ENCODE measurements at places on chromosomes 1 and 21.

GRCh38 chr1:62325081-62325480, 5.8 kb upstream of the KANK4 start:
- no peak for DNase-seq

DNA sequence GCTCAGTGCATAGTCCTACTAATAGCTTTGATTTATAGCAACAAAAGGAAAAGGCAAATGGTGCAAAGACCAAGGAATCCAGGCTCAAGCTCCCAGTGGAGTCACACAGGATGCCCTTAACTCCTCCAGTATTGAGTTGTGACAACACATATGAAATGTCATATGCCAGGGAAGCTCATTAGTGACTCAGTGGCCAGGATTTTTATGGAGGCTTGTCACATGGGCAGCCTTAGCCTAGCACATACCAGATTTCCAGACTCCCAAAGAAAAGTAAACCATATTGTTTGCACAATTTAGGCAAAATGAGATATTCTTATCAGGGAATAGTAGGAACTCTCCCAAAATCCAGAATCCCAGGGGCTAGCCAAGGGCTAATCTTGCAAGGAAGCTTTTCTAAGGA, 129.2 kb downstream of the MAGI3 start:
- no peak for DNase-seq

DNA sequence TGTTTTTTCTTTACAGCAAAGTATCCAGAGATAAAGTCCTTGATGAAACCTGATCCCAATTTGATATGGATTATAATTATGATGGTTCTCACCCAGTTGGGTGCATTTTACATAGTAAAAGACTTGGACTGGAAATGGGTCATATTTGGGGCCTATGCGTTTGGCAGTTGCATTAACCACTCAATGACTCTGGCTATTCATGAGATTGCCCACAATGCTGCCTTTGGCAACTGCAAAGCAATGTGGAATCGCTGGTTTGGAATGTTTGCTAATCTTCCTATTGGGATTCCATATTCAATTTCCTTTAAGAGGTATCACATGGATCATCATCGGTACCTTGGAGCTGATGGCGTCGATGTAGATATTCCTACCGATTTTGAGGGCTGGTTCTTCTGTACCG, 6.5 kb downstream of the DEGS1 start:
- no peak for DNase-seq

GRCh38 chr1:79232818-79233217, 226.3 kb upstream of the ADGRL4 start:
- no peak for DNase-seq

DNA sequence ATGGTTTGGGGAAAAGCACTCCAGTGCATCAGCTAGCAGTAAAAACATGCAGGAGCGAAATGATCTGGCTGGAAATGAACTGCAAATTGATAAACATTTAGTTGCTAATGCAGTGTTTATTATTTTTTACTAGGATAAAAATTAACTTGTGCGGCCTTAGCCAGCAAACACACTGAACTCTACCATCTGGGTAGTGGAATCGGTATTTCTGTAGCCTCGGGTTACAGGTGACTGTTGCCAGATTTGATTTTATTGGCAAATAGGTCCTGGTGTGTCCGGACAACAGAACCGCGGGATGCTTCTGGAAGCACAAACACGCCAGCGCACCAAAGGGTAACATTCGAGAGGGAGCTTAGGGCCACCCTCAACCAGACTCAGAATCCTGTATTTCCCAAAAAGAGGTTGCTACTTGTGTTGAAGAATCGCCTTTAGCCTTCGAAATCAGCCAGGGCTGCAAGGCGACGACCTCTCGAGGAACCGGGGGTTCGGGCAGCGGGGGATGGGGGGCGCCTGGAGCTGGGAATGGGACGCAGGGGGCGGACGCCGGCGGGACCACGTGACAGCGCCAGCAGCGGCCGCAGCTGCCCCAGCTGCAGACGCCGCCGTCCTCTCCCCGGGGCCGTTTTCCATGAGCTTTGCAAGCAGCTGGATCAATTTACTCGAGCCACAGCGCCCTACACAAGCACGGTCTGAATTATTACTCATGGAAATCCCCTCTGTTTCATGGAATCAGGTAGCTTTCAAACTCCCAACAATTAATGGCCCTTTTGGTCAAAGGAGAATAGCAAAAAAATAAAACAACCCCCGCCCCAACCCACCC, 158.8 kb downstream of the TOMM20 start:
- DNase-seq: no peak

DNA sequence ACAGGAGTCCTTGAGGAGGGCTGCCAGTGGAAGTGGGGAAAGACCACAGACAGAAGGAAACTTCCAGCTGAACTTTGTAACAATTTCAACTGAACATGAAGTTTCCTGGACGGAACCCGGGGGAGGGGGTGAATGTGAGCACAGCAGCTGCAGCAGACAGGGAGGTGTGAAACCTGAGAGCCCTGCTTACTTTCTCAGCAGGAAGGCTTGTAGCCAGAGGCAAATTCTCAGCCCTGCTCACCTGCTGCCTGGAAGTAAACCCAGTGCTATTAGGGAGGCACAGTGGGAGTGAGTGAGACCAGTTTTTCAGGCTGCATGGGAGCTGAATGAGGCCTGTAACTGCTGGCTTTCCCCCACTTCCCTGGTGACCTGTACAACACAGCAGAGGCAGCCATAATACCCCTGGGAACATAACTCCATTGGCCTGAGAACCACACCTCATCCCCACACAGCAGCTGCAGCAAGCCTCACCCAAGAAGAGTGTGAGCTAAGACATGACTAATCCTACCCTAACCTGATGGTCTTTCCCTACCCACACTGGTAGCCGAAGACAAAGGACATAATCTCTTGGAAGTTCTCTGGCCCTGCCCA, 9.6 kb upstream of the SPRR2F start:
- DNase-seq: no peak

DNA sequence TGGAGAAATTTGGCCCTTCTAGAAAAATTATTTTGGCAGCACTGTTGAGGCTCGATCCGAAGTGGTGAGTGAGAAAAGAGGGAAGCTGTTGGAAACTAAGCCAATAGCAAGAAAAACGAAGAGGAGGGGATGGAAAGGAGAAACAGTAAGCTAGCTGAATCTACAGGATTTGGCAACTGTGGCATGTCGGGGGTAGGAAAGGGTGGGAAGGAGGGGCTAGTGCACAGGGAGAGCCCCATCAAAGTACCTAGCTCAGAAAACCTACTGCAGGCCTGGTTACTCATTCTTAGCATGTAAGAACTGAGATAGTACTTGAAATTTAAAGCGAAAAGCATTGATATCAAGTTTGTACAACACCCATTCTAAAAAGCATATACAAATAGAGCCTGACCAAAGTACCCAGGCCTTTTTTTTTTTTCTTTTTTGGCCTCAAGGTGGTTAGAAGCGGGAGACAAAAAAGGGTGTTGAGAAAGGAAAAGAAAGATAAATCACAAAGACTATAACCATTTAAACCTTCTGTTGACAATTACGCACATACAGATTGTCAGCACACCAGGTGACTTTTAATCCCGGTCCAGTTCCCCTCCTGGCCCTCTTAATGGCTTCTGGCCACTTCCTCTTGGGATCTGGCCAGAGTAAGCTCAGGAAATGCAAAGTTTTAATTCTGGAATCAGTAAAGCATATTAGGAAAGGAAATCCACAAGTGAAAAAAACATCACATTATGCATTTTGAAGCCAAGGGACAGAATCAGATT, 50.4 kb downstream of the SLC16A1 start:
- DNase-seq: no peak

DNA sequence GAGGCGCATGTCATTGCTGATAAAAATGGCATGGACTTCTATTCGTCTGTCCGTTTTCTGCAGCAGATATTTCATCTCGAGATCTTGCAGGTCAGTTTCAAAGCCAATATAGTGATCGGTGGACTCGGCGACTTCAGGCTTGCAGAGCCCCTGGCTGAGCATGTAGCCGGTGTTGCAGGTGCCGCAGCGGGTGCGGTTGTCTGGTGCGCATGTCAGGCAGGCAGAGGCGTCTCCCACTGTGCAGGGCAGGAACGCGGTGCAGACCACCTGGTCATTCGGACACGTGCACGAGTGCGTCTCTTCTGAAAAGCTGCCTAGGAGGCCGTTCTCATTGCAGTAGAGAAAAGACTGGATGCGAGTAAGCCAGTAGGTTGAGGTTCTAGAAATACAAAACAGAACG, 378.9 kb downstream of the BRINP3 start:
- DNase-seq: no peak

DNA sequence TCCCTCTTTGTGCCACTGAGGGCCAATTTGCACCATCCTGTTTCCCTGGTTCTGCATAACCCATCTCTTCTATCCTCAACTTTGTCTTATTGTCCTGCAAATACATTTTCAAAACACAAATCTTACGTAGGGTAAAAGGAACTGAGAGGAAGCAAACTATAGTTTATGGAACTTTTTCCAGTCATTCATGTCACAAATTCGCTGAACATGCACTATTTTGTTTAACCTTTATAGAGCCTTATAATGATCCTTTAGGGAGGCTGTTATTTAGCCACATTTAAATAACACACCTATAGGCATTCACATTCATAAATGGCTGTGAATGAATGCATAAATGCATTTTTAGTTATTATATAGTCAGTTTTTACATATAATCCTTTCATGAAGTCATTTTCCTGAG, 85.0 kb downstream of the PLPPR5 start:
- no peak for DNase-seq

GRCh38 chr1:26288311-26288941, 8.5 kb downstream of the SH3BGRL3 start:
- no peak for DNase-seq

- peak; percentile 3 for DNase-seq
These were observed 89.8 kb downstream of the KIF14 start for GRCh38 chr1:200530623-200531261.

DNA sequence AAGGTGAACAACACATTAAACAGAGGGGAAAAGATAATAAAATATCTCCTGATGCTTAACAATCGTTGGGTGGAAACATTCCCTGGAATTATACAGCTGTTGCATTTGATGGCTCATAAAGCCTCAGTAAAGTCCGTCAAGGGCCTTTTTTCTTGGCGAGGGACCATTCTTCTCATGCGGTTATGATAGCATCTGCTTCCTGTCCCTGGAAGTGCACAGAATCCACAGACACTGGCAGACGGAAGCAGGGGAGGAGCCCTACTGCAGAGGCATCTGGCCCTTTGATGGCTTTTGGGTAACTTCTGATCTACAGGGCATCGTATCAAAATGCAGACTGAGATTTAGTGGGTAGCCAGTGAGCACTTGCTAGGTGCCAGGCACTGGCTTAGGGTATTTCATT, 286.9 kb downstream of the KIF26B start:
- DNase-seq: no peak

DNA sequence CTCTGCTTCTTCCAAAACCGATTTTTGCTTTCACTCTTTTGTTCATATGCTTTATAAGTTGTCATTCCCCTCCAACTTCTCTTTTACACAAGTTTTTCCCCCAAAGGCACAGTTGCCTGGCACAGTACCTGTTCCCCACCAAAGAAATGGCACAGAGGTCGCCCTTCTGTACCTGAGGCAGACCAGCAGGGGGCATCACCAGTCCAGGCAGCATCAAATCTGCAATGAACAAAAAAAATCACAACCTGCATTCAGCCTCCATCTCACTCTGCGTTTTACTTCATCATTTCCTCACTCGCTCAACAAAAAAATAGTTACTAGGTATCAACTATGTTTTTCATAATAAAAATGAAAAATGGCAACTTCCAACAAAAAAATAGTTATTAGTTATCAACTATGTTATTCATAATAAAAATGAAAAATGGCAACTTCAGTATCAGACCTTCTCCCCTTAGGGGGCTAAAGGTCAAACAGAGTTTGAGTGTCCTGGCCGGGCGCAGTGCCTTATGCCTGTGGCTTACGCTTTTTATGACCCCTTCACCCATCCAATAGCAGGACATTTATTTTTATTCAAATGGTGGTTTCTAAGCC, 4.1 kb downstream of the EIF2D start:
- no peak for DNase-seq

GRCh38 chr21:26784974-26785373, 60.2 kb downstream of the ADAMTS1 start:
- no peak for DNase-seq

DNA sequence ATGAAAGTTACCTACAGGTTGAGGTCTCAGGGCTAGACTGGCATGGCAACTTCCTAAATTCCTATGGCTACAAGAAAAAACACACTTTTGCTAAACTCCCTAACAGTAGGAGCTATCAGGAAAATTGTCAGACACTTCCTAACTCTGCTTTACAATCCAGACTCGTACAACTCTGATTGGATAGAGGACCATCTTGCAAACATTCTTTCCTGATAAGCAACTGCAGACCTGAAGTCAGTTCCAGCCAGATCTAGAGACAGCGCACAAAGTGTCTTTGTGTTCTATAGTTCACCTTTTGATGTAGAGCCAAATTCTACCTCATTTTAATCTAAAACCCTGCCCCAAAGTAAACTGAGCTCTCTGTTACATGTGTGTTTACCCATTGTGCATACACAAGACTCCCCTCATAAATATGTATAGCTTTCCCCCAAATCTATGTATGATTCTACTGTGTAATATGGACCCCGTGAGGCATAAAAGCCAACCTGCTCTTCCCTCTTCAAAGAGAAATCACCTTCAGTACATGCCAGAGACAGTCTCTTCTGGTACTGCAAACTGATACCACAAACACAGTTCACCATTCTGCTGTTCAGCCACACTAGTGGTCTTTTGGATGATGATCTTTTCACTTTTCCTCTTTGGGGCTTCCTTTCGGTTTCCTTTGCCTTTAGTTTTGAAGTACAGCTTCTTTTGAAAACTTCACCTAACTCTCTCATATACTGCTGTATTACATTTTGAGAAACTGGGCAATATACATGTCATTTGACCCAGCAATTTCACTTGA, 21.7 kb downstream of the ZP4 start:
- DNase-seq: no peak

DNA sequence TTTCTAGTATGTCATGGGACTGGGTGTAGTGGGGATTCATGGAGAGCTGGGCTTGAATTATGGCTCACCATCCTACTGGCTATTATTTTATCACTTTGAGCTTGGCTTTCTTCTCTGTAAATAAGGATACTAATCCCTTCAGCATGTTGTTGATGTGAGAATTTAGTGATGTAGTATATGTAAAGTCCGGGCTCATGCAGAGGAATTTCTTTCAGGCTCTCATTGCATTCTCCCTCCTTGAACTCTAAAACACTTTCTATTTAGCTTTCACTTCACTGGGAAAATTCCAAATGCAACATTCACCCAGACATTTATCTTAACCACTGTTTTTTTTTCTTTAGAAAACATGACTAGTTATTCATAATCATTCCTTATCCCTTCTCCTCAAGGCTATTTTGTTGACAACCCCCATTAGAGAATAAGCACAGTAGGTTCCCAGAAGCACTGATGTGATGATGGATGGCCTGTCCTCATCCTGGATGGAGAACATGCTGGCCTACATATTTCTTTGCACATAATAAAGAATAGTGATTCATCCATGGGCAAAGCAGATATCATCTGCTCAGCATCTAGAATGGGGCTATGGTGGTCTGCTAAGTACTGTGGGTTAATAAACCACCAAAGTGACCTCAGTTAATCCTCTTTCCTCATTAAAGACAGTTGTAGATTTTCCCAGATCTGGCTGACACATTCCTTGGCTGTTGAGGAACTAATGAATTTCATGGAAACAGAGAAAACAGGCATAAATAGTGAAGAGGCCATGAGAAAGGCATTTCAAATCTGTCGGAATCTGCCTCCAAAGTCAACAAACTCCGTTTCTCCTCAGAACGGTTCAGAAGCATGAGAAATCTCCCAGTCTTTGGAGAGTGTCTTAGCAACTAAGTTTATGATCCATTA, 68.0 kb upstream of the CYP2J2 start:
- DNase-seq: no peak
